Stimulated activated naive CD8-positive, alpha-beta T cell treated with anti-CD3 and anti-CD28 coated beads, Interleukin-15, Interleukin-2, amounts not matched to agents 100 U/mL and 50 U/mL, for 24 hours (primary cell): ENCODE measurements at places on chromosomes 1 and 21.
A peak's percentile ranks its signal among the peaks of the same experiment; 100 is the strongest.

DNA sequence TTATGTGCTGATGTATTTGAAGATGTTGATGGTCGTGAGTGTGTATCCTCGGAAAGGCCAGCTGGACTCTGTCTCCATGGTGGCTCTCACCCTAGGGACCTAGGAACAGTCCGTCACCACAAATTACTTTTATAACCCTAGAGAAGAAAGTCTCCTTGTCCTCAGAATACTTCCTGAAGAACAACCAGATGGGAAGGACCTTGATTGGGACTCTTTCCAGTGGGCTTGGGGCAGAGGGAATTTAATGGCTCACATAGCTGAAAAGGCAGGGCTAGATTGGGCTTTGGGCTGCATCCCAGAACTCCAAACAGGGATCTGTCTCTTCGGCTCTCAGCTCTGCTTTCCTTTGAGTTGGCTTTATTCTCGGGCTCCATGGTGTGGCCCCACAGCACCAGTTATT lies 90.8 kb downstream of the TBX19 start:
- no peak for DNase-seq

DNA sequence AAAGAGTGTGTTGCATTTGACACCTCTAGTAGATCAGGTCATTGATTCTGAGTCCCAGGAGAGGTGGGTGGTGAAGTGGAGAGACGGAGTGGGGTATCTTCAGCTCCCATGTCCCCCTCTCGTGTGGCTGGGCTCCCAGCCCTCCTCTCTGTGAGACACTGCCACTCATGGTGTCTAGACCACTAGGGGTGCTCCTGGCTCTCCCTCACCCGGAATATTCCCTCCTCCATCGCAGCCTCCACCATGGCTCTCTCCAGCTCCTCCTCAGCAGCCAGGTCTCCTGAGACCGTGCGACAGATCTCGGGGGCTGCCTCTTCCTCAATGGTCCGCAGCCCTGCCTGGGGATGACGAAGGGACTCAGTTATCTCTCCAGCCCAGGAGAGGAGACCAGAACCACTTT lies 20.6 kb upstream of the KIF21B start:
- DNase-seq: no peak

- no peak for DNase-seq
These were observed 3.6 kb upstream of the HENMT1 start for GRCh38 chr1:108664481-108664880.

- no peak for DNase-seq
These were observed 1264.3 kb upstream of the ADGRL2 start for GRCh38 chr1:80536461-80536860.

DNA sequence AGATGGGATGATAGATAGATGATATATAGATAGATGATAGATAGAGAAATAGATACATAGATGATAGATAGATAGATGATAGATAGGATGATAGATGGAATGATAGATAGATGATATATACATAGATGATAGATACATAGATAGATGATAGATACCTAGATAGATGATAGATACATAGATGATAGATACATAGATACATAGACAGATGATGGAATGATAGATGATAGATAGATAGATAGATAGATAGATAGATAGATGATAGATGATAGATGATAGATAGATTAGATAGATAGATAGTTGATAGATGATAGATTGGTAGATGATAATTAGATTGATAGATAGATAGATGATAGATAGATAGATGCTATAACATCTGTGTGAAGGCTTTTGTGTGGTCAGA lies 201.7 kb upstream of the RAB4A start:
- DNase-seq: no peak

- peak; percentile 20 for DNase-seq
These were observed 53.0 kb upstream of the DESI2 start for GRCh38 chr1:244599937-244600350.

GRCh38 chr1:197327776-197328364 lies 59.8 kb downstream of the CRB1 start:
- no peak for DNase-seq

- DNase-seq: no peak
These were observed 132.0 kb upstream of the CTTNBP2NL start for GRCh38 chr1:112264010-112264409.

DNA sequence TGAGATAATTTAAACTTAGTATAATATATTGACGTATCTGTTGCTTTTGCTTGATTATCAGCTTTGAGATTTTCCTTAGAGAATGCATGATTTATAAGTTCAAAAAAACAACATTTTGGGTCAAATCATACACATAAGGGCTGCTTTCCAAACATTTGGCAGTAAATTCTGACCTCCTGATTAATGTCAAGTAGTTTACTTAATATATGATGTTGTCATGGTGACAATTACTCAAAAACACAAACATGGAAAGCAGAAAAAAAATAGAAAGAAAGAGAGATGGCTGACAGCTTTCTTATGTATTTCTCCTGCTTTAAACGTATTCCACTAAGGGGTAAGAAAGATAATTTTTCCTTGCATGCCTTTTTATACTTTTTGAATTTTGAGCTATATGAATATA lies 258.2 kb upstream of the C1orf105 start:
- no peak for DNase-seq

DNA sequence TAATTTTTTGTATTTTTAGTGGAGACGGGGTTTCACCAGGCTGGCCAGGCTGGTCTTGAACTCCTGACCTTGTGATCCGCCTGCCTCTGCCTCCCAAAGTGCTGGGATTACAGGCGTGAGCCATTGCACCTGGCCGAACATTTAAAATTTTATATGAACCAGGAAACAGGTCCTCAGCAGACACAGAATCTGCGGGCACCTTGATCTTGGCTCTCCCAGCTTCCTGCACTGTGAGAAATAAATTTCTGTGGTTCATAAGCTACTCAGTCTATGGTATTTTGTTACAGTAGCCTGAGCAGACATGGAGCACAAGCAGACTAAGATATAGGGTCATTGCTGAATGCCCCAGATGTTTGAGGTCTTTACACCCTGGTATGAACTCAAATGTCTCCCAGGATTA lies 23.6 kb upstream of the CTH start:
- DNase-seq: no peak

DNA sequence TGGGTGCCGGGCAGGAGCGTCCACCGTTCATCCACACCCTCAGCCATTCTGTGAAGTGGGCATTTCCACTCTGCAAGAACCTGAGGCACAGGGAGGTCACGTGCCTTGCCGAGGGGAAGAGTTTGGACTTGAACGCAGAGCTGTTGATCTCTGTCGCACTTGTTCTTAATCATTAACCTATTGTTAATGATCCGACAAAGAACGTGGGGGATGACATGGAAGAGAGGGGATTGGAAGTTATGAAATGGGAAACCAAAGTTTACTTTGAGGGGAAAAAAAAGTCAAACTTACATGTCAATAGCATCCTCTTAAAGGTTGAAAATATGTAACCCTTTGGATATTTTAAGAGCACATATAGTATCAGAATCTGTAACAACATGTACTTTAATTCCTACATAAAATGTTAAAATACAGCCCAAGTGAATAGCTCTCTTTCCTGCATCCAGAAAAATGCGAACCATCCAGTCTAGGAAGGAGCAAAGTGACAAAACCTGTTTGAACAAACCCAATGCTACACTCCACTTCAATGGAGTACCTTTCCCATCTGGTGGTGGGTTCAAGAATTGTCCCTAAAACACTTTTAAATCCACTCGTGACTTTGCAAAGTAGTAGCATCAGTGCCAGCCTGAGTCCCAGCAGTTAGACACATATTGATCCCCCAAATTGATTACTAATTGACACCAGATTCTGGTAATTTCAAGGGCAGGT lies 75.5 kb downstream of the SETD4 start:
- no peak for DNase-seq

GRCh38 chr1:2212532-2213491 lies 15.3 kb upstream of the SKI start:
- DNase-seq: peak; percentile 55

- no peak for DNase-seq
These were observed 1.2 kb downstream of the HSPG2 start for GRCh38 chr1:21935891-21936365.

- no peak for DNase-seq
These were observed 64.3 kb downstream of the ADSS2 start for GRCh38 chr1:244387415-244387814.

DNA sequence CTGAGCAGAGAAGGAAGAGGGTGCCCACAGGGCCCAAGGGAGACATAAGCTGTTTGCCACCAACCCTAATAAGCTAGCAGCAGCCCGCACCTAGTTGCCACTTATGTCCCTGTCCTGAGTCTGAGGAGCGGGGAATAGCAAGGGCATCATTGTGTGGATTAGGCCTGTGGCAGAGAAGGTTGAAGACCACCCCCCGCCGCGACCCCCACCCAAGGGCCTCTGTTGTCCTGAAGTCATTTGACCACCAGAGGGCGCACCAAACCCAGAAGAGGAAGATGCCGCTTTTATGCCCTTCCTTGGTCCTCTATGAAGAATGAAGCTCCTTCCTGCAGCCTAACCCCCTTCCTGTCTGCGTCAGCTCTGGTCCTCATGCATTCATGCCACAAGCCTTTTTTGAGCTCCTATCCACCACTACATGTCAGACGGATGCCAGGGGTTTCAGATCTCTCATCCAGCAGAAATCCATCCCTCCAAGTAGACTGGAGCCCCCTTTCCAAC lies 16.6 kb downstream of the RHBG start:
- peak; percentile 81 for DNase-seq

DNA sequence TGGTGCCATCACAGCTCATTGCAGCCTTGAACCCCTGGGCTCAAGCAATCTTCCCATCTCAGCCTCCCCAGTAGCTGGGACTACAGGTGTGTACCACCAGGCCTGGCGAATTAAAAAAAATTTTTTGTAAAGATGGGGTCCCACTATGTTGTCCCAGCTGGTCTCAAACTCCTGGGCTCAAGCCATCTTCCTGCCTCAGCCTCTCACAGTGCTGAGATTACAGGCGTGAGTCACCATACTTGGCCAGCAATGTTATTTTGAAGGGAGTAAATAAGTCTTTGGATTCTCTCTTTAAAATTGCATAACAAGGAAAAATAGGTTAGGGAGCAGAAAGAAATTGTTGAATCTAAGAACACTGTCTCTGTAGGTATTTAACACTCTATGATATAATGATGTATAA lies 111.3 kb downstream of the RPS6KC1 start:
- no peak for DNase-seq

DNA sequence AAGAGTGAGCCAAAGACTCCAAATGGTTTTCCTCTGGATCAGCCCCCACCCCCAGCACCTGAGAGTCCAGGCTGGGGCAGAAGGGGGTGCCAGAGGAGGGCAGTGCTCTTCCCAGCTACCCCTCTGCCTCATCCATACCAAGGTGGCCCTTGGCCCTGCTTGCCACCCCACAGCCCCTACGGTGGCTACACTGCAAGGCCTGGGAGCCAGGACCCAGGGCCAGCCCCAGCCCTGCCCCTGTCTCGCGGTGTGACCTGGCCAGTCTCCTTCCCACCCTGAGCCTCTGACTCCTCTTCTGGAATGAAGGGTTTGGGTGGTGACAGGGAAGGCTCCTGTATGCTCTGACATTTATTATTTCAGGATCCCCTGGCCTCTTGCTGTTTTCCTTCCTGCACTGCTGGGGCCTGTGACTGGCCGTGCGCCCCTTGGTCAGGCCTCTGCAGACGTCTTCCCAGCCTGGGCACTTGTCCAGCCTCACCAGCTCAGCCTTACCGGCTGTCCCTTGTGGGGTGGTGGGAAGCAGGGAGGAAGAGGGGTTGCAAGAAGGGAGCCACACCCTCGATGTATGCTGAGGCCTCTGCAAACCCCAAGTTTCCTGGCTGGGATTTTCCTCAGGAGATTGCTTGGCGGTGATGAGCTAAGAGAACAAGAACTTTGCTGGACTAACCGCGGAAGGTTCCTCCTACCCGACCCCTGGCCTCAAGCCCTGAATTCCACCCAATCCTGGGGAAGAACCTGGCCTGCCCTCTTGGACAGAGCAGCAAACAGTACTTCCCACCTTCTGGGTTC lies 13.5 kb downstream of the ASAP3 start:
- DNase-seq: no peak

- no peak for DNase-seq
These were observed 21.9 kb upstream of the MEF2D start for GRCh38 chr1:156522443-156522970.
